ENCODE measurements at places on chromosomes 7 and 10.

GRCh38 chr7:78535655-78536054, 737.1 kb downstream of the PHTF2 start:
- DNase-seq = no peak

DNA sequence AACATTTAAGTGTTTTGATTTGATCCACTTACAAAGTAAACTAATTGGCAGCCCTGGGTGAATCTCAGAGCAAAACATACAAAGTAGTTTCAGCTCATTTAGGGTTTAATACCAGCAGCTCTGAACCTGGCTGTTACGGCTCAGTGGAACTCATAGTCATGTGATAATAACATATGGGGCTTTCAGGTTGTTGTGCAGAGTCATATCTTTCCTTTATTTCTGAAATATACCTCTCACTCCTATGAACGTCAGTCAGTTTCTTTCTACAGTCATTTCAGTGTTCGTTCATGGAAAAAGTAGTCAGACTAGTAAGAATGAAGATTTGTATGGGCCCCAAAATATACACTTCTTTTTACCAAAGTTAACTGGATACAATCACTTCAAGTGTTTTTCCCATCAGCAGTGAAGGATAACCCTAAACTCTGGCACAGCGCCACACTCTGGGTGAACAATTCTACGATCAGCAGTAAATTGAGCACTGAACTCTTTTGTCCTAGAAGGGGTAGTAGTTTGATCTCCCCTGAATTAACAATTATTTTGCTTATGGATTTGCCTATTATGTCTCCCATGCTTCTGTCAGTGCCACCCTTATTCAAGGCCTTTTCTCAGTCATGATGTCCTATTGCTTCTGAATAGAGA, 218.6 kb downstream of the THSD7A start:
- DNase-seq = no peak

DNA sequence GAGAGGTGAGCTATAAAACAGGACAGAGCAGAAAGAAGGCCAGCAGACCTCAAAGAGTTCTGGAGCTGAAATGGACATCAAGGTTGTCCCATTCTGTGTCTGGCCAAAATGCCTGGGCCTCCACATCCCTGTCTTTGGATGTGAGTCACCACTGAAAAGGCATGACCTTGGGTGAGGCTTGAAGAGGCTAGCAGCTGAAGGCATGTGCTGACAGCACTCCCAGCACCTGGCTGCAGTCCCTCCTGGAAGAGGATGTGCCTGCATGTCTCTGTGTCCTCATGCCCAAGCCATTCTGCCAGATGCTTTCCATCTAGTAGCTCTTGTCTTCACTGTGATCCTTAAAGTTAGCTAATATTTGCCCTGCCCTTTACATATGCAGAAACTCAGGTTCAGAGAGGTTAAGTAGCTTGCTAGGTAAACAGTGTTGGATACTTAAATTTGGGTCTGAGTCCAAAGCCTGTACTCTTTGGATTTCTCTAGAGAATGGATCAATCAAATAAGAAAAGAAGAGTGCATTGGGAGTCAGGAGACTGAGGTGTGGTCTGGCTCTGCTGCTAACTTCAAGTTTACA, 35.8 kb downstream of the HECW1 start:
- no peak for DNase-seq

- DNase-seq = no peak
These were observed 8.6 kb downstream of the GJD4 start for GRCh38 chr10:35613597-35614226.

- DNase-seq = no peak
These were observed 156.7 kb downstream of the IMMP2L start for GRCh38 chr7:111405621-111406020.

DNA sequence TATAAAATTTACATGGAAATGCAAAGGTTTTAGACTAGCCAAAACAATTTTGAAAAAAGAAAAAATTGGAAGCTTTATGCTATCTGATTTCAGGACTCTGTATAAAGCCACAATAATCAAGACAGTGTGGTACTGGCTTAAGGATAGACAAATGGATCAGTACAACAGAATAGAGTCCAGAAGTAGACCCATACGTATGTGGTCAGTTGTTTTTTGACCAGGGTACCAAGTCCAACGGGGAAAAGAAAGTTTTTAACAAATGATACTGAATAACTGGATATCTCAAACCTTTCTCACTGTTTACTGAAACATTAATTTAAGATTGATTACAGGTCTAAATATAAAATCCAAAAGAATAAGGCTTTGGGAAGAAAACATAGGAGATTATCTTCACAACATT, 79.7 kb downstream of the PODXL start:
- no peak for DNase-seq

DNA sequence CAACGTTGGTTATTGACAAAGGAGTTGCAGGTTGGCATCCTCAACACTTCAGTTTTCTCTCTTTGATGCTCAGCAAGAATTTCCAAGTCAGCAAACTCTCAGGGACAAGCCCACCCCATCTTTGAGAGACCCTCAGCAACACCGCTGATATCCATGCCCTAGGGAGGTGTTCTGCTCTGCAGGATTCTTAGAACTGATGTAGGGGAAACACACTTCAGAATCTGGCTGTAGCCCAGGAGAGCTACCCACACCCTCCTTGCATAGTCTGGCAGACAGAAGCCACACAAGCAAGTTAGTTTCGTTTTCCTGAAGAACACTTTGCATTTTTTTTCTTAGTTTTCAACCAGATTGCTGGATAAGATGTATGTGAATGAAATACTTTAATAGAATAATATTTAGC, 822 bp downstream of the SAMD9L start:
- peak; percentile 31 for DNase-seq

GRCh38 chr7:54180796-54181195, 361.4 kb upstream of the VSTM2A start:
- no peak for DNase-seq

GRCh38 chr10:69490876-69491275, 39.6 kb downstream of the TSPAN15 start:
- no peak for DNase-seq

DNA sequence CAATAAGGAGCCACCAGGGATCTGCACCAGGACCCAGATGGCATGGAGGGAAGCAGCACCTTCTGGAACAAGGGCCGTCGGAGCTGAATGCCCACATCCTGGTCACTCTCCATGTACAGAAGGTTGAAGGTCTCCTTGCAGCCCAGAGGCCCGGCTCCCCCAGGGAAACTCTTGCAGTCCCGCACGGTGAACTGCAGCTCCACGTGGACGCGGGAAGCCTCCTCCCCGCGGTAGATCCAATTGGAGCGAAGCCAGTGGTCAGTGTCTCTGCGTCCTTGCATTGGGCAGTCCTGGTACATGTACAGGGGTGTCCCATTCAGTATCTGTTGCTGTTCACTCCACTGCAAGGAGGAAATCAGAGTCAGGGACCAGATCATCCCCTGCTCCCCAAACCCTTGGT, 7.4 kb downstream of the EPHA1 start:
- DNase-seq = no peak

DNA sequence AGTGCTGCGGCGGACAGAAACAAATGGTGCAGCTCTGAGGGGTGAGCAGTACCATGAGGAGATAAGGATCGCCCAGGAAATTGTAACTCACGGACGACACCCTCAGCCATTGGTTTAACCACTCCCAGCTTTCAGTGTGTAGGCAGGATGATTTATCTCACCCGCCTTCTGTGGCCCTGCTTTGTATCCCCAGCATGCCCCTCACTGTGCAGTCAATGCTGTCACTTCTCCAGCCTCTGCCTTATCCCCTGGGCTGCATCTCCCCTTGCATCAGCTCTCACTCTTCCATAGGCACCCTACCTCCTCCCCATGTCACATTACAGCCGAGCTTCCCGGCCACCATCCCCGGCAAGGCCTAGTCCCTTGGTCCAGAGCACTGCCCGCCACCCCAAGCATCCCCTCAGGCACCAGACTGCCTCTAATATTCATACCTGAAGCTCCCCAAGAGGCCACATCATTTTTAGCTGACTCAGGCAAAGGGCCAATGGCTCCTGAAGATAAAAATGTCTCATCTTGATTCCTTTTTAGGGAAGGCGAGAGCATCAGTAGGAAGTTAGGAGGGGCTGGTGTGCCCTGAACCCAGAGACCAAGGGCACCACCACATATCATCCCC, 77.1 kb downstream of the CARD11 start:
- no peak for DNase-seq

DNA sequence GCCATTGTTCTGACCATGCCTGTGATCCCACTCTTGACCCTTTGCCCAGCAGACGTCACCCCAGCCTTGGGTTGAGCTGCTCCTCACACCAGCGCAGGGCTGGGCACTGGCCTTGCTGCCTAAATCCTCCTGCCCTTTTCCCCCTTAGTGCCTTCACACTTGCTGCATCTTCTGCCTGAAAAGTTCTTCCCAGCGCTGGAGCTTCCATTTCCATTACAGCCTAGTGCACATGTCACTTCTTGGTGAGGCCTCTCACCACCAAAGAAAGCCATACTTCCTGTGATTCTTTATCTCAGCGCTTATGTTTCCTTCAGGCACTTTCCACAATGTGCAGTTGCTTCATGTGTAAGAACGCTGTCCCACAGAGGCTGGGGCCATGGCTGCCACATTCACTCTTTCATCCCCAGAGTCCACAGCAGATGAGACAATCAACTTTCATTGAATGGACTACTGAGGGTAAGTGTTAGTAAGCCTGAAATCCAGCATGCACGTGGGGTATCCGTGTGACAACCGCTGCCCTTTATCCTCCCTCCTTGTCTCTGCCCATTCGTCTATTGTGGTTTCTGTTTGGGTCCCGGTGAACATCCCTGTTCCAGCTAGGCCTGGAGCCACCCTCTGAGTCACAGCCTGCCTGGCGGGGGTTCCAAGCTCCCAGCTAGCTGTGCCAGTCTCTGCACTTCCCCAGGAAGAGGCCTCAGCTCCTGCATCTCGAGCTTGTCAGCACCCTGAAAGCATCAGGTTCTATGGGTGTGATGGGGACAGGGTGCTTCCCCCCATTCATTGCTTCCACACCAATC, 37.3 kb downstream of the ADRA2A start:
- no peak for DNase-seq

- no peak for DNase-seq
These were observed 30.0 kb downstream of the GPR141 start for GRCh38 chr7:37713613-37714012.

DNA sequence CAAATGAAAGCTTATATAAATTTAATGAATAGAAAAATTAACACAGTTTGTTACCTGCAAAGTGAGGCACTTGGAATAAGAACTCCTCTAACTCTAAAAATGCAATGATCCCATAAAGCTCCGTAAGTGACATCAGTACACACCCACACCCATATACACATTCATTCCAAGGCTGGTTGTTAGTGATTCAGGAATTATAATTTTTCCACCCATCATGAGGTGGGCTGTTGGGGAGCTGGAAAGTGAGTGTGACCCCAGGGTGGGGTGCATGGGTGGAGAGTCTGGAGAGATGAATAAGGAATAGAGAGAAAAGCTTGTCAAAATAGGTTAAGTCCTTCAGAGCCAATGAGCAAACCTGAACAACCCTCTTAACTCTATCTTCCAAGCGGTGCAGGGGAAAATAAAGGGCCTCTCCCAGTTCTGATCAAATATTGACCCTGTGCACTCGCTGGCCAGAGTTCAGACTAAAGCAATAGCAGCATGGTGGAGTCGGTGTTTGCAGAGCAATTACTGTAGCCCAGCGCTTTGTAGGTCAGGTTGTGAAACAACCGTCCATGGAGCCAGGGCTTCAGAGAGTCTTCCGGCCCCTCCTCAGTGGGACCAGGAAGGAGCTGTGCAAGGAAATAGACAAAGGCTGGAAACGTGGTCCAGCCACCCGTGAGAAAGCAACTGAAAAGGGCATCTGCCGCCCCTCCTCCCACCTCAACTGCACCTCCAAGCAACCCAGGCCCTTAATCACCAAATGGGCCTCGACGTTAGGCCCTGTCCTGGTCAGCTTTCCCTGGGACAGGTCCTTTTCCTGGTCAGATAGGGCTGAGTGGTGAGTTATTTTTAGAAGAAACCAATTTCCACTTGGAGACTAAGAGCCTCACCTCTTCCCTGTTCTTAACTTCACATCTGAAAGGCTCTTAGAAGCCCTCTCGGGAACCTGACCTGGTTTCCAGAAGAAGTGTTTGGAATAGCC, 61.2 kb downstream of the SH3PXD2A start:
- no peak for DNase-seq

DNA sequence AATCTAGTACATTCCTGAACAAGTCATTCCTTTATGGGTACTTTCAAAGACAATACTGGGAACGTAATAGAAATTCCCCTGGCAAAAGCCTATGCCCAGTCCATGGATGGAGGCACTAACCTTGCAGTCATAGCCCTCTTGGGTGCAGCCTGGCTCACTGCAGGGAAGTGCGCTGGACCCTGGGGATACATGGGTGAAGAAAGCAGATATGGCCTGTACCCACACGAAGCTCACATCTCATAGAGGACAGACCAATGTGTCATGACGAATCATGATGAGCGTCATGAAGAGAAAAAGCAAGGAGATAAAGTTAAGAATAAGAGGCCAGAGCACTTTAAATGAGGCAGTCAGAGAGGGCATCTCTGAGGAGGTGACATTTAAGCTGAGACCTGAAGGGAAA, 11.8 kb downstream of the PRLHR start:
- DNase-seq = no peak

- DNase-seq = no peak
These were observed 867.8 kb upstream of the CELF2 start for GRCh38 chr10:10149899-10150298.

GRCh38 chr10:714214-714613, 24.7 kb upstream of the DIP2C start:
- no peak for DNase-seq

GRCh38 chr7:20432071-20432470, 101.4 kb downstream of the ITGB8 start:
- no peak for DNase-seq
